ENCODE measurements at places on chromosomes 2 and 18.
A peak's percentile ranks its signal among the peaks of the same experiment; 100 is the strongest.

GRCh38 chr2:26442707-26443106, 35.2 kb downstream of the OTOF start:
- no peak for DNase-seq

DNA sequence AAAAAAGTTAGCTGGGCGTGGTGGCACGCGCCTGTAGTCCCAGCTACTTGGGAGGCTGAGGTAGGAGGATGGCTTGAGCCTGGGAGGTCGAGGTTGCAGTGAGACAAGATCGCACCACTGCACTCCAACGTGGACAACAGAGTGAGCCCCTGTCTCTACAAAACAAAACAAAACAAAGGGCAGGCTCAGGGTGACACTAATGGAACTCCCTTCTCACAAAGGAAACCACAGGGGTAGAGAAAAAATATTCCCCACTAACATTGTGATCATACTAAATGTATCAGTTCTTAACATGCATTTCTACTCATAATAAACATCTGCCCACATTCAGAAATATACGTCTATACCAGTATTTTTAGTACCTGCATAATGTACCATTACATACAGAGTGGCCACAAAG, 21.1 kb downstream of the STAM2 start:
- no peak for DNase-seq

GRCh38 chr18:58866066-58866772, 1.5 kb downstream of the ZNF532 start:
- no peak for DNase-seq

DNA sequence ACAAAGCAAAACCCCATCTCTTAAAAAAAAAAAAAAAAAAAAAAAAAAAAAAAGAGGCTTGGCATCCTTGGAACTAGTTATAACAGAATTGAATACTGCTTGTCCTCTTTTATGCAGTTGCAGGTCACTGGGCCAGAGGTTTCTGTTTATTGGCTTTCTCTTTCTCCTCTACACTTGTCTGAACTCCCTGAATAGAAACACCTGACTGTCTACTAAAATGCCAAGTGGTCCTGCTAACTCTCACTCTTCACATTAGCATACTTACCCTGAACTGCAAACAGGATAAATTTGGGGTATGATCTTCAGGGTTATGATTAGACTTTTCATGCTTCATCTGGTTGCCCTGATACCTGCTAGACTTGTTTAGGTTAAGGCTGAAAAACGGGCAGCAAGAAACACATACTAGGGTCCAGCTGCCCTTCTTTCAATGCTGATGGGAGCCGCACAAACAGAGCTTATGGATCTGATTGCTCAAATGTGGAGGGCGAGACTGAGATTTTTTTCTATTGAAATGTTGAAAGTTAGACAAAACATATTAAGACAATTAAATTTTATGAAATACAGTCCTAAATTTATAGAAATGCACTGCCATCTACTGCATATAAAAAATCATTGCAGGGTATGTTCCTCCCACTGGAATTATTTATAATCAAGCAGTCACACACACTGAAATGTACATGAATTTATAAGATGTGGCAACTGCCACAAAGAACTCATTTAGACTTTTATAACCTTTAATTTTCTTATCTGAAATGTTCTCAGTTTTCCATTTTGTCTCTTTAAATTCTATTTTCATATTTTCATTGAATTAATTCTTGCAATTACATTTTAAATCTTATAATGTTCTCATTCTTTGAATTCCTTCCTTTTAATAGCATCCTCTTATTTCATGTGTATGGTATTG, 40.8 kb downstream of the GTF3C3 start:
- DNase-seq = no peak

- no peak for DNase-seq
Observed at GRCh38 chr2:19810148-19810547, 91.6 kb downstream of the TTC32 start.

DNA sequence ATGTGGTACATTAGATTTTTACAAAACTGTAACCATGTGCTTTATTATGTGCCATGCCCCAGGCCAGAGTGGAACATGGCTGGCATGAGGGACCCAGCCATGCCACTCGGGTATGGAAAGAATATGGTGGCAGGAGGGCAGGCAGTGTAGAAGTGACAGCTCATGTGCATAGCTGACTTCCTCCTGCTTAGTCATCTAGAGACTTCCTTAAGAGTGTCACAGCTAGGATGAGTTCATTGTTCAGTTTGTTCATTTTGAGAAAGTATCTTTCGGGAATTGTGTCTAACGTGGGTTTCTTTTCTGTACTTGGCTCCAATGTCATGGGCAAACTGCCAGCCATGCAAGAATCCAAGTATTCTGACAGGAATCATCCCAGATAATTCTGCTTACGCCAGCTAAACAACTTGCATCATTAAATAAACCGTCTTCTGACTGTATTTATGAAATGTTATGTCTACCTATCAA, 94.3 kb upstream of the ITGB6 start:
- no peak for DNase-seq

DNA sequence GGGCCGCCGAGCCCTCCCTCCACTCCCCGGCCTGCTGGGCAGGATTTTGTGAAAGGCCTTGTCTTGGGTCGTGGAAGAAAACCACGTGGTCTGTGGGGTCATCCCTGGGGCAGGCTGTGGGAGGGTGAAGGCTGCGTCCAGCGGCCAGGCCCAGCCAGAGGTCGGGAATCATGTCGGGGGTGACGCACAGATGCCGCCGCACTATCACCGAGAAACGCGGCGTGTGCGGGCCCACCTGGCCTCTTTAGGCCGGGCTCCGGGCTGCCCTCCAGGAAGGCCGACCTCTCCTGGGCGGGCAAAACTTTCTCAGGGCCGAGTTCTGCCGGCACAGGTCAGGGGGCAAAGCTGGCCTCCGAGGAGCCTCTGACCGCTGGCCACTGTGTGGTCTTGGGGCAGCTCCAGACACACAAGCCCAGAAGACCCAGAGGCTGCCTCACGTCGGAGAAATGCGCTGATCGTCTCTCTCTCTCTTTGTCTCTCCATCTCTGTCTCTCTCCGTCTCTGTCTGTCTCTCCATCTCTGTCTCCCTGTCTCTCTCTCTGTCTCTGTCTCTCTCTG, 28.4 kb downstream of the NFATC1 start:
- no peak for DNase-seq

- no peak for DNase-seq
Observed at GRCh38 chr2:144079803-144080202, 440.1 kb downstream of the ZEB2 start.

DNA sequence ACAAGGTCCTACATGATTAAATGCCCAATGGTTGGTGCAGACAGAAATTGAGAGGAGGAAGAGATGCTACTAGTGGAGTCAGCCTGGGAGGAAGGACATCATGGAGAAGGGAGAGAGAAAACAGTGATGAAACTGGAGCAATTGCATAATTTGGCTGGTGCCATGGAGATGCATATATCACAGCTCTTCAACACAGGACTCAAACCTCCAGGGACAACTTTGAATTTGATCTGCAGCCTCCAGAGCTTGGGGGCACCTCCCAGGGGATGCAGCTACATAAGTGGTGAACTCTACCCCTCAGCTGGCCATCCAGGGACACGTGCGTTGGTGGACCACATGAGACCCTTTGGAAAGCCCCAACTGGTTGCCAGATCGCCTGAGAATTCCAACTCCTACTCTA, 80.4 kb downstream of the CTAGE1 start:
- no peak for DNase-seq

DNA sequence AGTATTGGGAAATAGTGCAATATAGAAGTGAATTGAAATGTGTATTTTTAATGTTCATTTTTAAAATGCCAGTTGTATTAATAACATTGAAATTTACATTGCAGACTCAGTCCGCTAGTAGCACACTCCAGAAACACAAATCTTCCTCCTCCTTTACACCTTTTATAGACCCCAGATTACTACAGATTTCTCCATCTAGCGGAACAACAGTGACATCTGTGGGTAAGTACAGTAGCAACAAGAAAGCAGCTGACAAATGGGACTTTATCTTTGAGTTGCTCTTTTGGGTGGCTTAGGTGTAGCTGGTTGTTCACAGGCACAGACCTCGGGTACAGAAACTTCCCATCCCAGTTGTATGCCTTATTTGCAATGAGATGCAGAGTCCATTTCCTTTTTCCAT, 118.2 kb upstream of the IL1R2 start:
- DNase-seq = no peak

DNA sequence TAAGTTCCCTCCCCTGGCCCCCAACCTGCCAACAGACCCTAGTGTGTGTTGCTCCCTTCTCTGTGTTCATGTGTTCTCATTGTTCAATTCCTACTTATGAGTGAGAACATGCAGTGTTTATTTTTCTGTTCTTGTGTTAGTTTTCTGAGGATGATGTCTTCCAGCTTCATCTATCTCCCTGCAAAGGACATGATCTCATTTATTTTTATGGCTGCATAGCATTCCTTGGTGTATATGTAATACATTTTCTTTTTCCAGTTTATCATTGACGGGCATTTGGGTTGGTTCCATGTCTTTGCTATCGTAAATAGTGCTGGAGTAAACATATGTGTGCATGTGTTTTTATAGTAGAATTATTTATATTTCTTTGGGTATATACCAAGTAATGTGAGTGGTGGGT, 602.2 kb downstream of the DSC3 start:
- no peak for DNase-seq

DNA sequence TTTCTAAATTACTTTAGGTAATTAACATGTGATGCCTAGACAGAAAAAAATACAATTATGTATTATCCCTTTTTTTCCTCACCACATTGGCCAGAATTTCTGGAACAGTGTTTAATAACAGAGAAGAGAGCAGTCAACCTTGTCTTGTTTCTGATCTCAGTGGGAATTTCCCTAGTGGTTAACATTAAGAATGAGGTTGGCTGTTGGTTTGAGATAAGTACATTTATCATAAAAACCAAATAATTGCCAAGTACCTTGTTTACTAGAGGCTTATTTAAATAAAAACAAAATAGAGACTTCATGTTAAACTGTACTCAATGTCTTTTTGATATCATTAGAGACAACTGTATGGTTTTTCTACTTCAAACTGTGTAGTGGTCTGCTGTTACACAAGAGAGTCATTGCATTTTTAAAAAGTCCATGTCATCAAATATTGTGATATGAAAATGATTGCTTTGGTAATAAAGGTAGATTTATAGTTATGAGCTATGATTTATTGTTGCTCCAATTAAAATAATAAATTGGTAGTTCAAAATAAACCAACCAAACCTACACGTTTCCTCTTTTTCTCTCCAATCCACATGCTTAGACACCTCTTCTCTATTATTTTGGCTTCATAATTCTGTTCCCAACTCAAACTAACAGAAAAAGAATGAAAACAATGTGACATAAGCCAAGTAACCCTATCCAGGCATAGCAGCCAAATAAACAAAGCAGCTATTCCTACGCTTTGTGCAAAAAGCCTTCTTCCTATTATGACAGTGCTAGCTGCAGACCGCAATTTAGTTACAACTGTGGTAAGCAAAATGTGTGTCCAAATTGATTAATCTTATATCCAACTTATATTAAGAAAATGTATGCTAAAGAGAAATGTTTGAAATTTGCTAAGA, 20.9 kb upstream of the TANK start:
- no peak for DNase-seq

DNA sequence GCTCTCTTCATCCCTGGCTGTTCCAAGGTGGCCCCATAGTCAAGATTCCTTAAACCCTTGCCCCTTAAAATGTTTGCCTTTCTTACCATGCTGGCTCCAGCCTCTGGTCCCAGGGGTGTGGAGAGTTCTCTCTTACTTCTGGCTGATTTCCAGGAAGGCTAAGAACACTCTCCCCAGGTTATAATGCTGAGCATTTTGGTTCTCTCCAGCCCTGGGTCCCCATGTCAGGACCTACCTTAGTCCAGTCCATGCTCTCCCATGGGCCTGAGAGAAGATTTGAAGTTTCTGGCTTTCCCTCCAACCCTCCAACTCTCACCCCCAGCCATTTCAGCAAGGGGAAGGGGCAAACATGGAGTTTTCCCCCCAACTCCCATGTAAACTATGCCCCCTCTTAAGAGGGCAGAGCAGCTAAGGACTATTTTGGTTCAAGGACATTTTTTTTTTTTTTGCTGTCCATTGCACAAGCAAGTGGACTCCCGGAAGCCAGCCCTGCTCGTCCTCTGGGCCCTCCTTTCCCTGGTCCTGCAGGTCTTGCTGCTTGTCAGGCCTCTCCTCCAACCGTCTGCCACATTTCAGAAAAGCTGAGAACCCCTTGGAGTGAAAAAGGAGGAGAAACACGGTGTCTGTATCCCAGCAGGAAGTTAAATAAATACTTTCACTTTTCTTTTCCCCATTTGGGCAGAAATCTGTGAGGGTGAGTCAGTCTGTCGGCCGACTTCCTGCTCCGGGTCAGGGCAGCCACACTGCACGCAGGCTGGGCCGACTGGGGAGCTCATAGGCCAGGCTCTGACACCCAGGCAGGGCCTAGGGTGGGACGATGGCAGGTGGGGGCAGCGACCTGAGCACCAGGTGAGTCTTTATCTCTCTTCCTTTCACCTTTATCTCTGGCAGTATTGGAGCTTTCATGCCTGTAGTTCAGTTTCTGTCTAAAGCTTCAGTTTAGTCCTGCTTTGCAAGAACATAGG, at the start of gene SP140L:
Gene SP140L (plus strand): TSS at position 741 of the 965 bp plus-strand sequence. CDS start 77 bp downstream, at position 818.
- DNase-seq = peak; percentile 73

DNA sequence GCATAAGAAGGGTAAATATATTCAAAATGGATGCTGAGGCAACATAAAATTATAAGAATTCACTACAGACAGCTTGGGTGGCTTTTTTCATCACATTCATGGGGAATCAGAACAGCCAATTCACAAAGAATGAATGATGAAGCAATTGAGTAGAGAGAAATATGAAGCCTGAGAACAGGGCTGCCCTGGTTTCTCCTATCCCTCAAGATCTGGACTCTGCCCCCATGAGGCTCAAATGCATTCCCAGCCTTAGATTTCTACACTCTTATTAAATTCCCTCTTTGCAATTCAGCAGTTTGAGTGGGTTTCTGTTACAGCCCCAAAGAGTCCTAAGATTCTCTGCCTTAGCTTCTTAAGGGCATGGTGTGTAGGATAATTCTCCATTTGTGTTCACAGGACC, 172.5 kb downstream of the MAIP1 start:
- DNase-seq = no peak

GRCh38 chr2:135875491-135876065, 665 bp downstream of the MCM6 start:
- DNase-seq = peak; percentile 62

DNA sequence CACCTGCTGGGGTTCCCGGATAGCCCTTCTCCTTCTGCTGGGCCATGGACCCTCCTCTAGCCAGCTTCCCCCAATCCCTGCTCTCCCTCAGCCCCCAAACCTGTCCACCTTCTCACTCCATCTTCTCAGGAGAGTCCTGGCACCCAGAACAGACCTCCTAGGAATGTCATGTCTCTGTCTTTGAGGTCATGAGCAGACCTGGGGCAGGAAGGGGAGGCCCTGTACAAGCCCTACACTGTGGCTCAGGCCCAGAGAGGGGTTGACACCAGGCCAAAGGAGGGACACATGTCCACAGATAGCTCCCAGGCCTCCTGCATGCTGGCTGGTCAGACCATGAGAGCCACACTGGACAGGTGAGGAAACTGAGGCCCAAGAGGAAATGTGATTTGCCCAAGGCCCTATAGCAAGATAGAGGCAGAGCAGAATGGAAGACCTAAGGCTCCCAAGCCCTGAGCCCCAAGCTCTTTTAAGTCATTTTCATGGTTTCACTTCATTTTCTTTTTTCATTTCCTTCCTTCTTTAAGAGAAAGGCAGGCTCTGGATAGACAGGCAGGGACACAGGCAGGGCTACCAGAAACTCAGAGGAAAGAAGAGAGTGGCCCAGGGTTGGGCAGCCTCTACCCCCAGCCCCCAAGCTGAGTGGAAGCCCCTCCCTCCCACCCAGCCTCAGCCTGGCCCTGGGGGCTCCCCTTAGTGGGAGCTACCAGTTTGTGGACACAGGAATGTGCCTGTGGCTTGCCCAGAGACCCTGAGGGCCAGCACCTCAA, 159.7 kb downstream of the SMAD7 start:
- DNase-seq = no peak

GRCh38 chr2:137976274-137976673, 12.0 kb downstream of the HNMT start:
- no peak for DNase-seq

- DNase-seq = no peak
Observed at GRCh38 chr2:229715895-229716507, 1.6 kb upstream of the DNER start.

All from activated CD4-positive, alpha-beta T cell treated with anti-CD3 and anti-CD28 coated beads for 1 hour (primary cell).